Activated T-cell treated with anti-CD3 and anti-CD28 coated beads for 4 hours (primary cell): ENCODE measurements at places on chromosomes 13 and 19.

GRCh38 chr19:49422407-49423070, 702 bp downstream of the PTH2 start:
- DNase-seq, result no peak

GRCh38 chr19:34328982-34329381, 36.0 kb upstream of the GPI start:
- no peak for DNase-seq

DNA sequence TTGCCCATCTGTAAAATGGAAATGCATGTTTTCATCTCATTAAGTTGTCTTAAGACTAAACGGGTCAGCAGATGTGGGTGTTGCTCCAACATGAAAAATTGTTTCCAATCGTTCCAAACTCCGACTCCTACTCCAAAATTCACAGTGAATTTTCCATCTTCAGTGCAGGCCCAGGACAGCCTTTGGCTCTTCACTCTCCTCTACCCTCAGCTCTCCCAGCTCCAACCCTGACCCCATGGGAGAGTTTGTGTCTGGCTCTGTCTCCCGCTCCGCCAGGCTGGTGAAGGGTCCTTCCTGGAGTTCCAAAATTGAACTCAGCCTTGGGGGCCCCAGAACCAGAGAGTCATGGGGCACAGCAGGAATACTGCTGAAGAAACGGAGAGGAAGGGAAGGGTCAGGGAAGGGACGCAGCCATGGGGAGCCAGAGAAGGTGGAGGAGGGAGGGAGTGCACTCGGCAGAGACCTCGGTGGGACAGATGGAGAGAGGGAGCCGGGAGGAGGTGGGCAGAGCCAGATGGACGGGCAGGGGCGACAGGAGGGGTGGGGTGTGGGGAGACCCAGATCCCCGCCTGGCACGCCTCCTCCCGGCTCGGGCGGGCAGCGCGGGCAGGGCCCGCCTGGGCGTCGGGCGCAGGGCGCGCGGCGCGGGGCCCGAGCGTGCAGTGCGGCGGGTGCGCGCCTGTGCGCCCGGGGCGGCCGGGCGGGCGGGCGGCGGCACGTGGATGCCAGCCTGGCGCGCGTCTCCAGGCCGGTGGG, 45.6 kb downstream of the CELF5 start:
- no peak for DNase-seq

GRCh38 chr19:50512112-50512998, 1.4 kb downstream of the ASPDH start:
- no peak for DNase-seq

- DNase-seq, result no peak
These were observed 2104.9 kb downstream of the PCDH9 start for GRCh38 chr13:65125236-65125635.

DNA sequence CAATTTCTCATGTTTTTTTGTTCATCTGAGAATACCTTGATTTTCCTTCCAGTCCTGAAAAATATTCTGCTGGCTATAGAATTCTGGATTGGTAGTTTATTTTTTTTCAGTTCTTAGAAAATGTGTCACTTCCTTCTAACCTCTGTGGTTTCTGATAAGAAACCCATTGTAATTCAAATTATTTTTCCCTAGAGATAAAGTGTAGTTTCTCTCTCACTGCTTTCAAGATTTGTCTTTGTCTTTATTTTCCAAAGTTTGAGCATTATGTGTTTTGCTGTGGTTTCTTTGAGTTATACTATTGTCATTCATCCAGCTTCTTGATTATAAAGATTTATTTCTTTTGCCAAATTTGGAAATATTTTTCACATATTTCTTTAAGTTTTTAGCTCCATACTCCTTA, 324.0 kb upstream of the SPRY2 start:
- DNase-seq, result no peak

- no peak for DNase-seq
These were observed 25.1 kb downstream of the LNX2 start for GRCh38 chr13:27595055-27595811.

GRCh38 chr13:27065582-27065981, 106.0 kb downstream of the USP12 start:
- no peak for DNase-seq

GRCh38 chr19:18099623-18099995, 2.0 kb downstream of the MAST3 start:
- no peak for DNase-seq

- no peak for DNase-seq
These were observed 1.3 kb upstream of the CD22 start for GRCh38 chr19:35327642-35328041.

DNA sequence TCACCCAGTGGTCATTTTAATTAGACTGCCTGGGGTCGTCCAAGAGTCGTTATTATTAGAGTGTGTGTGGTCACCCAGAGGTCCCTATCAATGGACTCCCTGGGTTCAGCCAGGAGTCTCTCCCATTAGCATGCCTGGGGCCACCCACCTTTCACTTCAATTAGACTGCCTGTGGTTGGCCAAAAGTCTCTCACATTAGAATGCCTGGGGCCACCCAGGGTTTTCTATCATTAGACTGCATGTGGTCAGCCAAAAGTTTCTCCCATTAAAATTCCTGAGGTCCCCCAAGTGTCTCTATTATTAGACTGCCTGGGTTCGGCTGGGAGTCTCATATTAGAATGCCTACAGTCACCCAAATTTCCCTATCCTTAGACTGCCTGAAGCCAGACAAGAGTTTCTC, 1472.6 kb downstream of the UQCRFS1 start:
- no peak for DNase-seq

GRCh38 chr19:3506384-3507340, 551 bp downstream of the FZR1 start:
- DNase-seq, result no peak

- no peak for DNase-seq
These were observed 222.4 kb downstream of the OLFM4 start for GRCh38 chr13:53250977-53251376.

GRCh38 chr13:27599845-27600553, 20.3 kb downstream of the LNX2 start:
- no peak for DNase-seq

GRCh38 chr19:2478278-2478755, 2.4 kb downstream of the GADD45B start:
- DNase-seq, result no peak

GRCh38 chr13:38213314-38213713, 136.3 kb upstream of the UFM1 start:
- DNase-seq, result no peak

DNA sequence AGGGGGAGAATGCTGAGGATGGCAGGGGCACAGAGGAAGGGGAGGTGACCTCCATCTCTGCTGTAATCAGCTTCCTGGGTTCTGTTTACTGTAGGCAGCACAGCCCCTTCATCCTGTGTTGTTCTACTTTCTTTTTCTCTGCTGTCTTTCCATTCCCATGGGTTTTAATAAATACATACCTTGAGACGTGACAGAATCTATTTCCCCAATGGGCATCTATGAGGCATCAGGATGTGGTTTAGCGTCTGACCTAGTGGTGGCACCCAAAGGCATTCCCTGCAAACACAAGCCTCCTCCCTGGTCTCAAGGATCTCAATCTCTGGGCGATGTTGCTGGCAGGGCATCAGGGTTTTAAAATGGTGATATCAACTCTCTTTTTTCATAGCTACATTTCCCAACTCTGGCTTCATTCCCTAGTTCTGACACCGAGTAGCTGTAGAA, 60.8 kb downstream of the ALOX5AP start:
- no peak for DNase-seq

DNA sequence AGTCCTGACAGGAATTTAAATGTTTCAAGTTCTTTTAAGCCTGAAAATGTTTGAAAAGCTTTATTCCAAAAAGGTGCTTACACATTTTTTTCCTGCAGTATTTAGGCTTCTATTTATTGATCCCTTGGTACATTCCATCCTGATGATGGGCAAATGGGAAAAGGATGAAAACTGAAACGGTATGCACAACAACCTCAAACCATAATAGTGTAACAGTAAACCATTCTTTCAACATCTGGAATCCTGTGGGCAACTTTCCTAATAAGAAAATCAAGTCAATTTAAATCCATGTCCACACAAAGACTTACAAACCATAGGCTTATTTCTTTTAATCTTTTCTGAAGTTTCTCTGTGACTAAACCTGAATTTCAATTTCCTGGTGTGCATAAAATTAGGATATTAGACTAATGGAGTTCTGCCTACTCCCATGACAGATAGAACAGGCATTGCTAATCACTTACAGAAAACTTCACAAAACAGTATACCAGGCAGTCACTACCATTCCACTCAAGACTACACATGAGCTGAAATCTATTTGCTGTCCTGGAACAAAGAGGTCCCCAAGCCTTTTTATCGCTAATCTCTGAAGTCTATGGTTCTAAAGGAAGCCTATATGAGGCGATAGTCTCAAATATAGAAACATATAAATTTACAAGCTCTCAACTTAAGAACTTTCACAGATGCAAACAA, 103.3 kb downstream of the DLEU7 start:
- DNase-seq, result no peak

GRCh38 chr19:49690656-49691242, at the start of gene CPT1C:
CPT1C (plus strand) TSS chr19:49691116; CDS start chr19:49692253, 1,137 bp downstream.
- DNase-seq, result peak; percentile 35

DNA sequence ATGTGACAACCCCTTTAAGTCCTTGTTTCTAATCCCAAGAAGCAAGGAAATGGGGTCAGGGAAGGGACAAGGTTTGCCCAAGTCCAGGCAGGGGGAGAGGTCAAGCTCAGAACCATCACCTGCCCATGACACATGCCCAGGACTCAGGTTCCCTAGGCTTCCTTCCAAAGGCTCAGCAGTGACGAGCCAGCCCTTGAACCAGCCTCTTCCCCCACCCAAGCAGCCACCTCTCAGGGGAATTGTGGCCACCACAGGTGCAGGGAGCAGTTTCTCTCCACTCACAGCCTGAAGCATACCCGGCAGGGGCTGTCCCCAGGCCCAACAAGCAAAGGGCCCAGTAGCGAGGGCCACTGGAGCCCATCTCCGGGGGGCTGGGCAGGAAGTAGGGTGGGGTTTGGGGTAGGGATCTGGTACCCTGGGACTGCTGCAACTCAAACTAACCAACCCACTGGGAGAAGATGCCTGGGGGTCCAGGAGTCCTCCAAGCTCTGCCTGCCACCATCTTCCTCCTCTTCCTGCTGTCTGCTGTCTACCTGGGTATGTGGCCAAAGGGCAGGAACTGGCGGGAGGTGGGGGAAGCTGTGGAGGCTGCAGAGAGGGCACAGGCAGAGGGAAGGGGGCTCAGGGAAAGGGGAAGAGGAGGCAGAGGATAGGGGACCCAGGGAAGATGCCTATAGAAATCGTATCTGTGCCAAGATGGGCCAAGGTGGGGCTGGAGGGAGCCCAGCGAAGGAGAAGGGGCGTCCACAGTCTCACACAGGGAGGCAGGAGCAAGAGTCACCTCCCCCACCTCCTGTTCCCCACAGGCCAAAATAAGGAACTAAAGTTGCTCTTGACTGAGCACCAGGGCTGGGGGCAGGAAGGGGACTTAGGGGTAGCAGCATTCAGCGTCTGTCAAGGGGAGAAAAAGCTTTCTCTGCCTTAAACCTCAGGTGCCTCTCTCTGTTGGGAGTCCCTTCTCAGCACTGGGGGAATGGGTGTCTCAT, at the start of gene CD79A:
CD79A (plus strand) TSS at position 433 of the 986 bp plus-strand sequence; CDS start at position 459, 26 bp downstream.
- no peak for DNase-seq

DNA sequence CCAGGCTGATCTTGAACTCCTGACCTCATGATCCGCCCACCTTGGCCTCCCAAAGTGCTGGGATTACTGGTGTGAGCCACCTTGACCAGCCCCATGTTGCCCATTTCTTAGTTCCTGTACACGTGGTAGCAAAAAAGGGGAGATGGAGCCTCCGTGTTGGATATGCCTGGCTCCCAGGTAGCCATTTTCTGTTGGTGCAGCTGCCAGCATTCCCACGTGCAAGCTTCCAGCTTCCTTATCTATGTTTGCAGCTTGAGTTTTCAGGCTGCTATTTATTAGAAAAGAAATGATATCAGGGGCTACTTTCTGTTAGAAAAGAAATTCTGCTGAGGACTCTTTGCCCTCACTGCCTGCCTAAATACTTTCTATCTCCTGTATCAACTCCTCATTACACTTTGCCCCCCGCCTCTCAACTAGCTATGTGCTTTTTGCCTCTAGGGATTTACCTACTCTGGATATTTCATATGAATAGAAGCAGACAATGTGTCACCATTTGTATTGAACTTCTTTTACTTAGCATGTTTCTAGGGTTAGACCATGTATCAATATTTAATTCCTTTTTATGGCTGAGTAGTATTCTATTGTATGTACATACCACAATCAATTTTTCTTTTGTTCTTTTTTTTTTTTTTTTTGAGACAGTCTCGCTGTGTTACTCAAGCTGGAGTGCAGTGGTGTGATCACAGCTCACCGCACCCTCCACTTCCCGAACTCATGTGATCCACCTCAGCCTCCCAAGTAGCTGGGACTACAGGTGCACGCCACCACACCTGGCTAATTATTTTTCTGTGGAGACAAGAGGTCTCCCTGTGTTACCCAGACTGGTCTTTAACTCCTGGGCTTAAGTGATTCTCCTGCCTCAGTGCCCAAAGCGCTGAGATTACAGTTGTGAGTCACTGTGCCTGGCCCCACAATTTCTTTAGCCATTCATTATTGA, 3.4 kb upstream of the TMED1 start:
- no peak for DNase-seq

GRCh38 chr13:50838031-50838430, 5.5 kb downstream of the DLEU7 start:
- DNase-seq, result no peak

- DNase-seq, result no peak
These were observed 150.7 kb downstream of the ABCC4 start for GRCh38 chr13:95150555-95150954.

DNA sequence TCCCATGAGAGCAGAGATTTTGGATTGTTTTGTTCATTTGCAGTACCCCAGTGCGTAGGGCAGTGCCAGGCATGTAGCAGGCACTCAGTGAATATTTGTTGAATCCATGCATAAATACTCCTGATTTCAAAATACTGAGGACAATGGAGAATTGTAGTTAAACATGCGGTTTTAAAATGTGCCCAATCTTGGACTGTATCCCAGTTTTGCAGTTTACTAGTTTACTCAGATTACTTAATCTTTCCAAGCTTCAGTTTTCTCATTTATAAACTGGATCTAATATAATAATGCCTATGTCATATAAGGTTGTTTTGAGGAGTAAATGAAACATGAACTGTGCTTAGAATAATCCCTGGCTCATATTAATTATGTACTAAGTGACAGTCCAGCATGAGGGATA, 39.0 kb downstream of the RCBTB2 start:
- DNase-seq, result no peak

GRCh38 chr19:54534156-54534555, 31.5 kb downstream of the LAIR2 start:
- DNase-seq, result no peak

GRCh38 chr13:48979892-48980291, 4.2 kb downstream of the FNDC3A start:
- DNase-seq, result no peak
